Activated gamma-delta T cell (primary cell): ENCODE measurements at places on chromosomes 6 and 20.

- no peak for DNase-seq
These were observed 463 bp upstream of the HLA-DMB start for GRCh38 chr6:32941214-32941768.

- DNase-seq = no peak
These were observed 163.6 kb downstream of the LAMA2 start for GRCh38 chr6:129046526-129046925.

- DNase-seq = no peak
These were observed 373.7 kb downstream of the TAF4 start for GRCh38 chr20:61691978-61692377.

- no peak for DNase-seq
These were observed 55.7 kb downstream of the FAM217A start for GRCh38 chr6:4023240-4023639.

DNA sequence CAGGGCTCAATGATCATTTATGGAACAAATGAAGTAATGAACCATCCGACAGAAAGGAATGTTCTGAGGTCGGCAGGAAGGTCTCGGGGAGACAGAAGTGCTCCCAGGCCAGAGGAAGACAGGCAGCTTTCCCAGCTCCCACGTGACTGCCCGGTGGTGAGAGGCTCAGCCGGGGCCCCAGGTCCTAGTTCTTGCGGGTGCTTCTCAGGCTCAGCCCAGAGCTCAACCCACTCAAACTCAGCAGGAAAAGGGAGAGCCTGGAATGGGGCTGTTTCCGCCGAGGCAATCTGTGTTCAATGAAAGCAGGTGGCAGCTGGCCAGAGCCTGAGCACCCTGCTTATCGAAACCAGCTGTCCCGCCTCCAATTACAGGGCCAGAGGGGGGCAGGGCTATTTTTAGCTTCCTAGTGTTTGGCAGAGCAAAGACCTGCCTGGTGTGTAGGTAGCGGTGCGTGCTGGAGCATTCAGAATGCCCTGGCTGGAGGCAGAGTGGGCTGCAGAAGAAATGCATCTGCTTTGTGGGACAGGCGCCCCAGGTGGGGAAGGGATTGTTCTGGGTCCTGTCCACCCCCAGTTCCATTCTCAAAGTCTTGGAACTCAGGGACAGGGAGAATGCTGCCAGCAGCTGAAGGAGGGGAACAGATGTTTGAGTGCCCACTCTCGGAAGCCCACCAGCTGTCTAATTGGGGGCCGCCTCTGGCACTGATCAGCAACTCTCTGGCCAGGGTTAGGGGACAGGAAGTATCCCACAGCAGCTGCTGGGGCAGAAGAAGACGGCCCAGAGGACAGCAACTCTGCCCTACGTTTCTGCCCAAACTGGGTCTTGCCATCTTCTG, 145.1 kb downstream of the PREX1 start:
- DNase-seq = no peak

- DNase-seq = no peak
These were observed 84.2 kb downstream of the EPB41L2 start for GRCh38 chr6:130978660-130979396.

DNA sequence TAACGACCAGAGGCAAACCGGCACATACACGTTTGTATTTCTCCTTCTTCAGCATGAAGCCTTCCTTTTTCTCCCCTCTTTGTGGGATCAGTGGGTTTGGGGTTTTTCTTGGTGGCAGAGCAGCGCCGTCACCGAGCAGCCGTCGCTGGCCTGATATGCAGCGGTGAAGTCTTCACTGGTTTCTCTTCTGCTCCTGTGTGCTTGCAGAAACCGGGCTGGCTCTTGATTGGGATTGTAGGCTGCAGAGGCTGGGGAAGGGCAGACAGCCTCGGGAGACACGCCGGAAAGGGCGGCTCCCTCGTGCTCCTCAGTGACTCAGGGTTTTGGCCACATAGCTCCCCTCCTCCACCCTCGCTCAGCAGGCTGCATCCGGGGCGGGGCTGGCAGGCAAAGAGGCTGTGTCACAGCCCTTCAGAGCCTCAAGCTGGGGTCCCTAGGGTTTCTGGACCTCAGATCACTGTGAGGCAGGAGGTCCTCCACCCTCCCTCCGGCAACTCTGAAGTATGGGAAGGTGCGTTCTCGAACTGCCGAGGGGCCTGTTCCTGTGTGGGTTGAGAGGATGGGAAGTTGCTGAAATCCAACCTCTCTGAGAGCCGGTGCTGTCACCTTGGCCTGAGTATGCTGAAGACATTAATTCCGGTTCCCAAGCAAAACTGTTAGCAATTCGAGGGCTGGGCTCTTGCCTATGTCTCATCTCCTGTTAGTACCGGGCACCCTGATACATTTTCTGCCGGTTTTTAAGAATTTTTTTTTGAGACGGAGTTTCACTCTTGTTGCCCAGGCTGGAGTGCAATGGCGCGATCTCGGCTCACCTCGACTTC, 24.2 kb downstream of the NQO2 start:
- DNase-seq = peak; percentile 72

GRCh38 chr6:33755070-33755869, 8.6 kb upstream of the IP6K3 start:
- DNase-seq = no peak

GRCh38 chr6:1313767-1314503, 2.0 kb downstream of the FOXQ1 start:
- DNase-seq = no peak

GRCh38 chr6:144401736-144402733, 116.9 kb downstream of the UTRN start:
- DNase-seq = no peak

GRCh38 chr20:41173791-41174341, 36.5 kb downstream of the PLCG1 start:
- DNase-seq = no peak

DNA sequence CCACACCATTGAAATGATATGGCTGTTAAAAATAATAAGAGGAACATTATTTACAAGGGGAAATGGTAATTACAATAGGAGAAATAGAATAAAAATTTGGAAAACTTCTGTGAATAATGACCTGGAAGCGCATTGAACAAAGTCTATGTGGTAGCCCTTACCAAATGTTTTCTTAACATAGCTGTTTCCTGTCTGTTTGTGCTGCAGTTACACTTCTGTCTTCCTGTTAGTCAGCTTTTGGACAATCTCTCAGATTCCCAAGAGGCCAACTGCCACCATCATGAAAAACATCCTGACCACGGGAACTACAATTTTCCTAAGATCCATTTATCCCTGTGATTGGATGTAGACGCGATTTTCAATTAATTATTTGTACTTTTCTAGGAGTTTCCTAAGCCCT, 754.4 kb upstream of the MARCKS start:
- no peak for DNase-seq
